ENCODE measurements at places on chromosomes 12 and 14. TPM values are rescaled to one million over a fixed set of nuclear protein-coding genes. Genes with fewer than 3 reads are reported as not detected.

UNG gene
- total RNA-seq: 78.7 TPM

- DNase-seq: no peak
- no peak overlapping the region for H3K27ac ChIP-seq
- peaks cover 28% of the 10 kb centered on the region for H3K27me3 ChIP-seq
- H3K36me3 ChIP-seq: no peaks in the 10 kb centered on the region
- no peaks in the 10 kb centered on the region for H3K4me1 ChIP-seq
- no peak overlapping the region for H3K4me3 ChIP-seq
Observed at GRCh38 chr12:10663869-10664268, 10.0 kb downstream of the STYK1 start.

GRCh38 chr12:6180268-6181051 lies 19.7 kb upstream of the CD9 start:
- no peak overlapping the region for H3K27ac ChIP-seq
- H3K4me3 ChIP-seq: no peak overlapping the region
- H3K36me3 ChIP-seq: no peaks in the 10 kb centered on the region
- peaks cover 32% of the 10 kb centered on the region for H3K4me1 ChIP-seq
- H3K27me3 ChIP-seq: no peaks in the 10 kb centered on the region

- H3K27me3 ChIP-seq: no peaks in the 10 kb centered on the region
- H3K27ac ChIP-seq: no peak overlapping the region
- H3K4me1 ChIP-seq: peaks cover 32% of the 10 kb centered on the region
Observed at GRCh38 chr12:120847392-120847791, 56.8 kb downstream of the SPPL3 start.

- H3K4me3 ChIP-seq: no peak overlapping the region
- DNase-seq: no peak
- peaks cover 3% of the 10 kb centered on the region for H3K4me1 ChIP-seq
- H3K27ac ChIP-seq: no peak overlapping the region
- H3K36me3 ChIP-seq: no peaks in the 10 kb centered on the region
Observed at GRCh38 chr12:108967869-108968540, 52.9 kb downstream of the SVOP start.
